ENCODE measurements at places on chromosomes 12 and 14.

- no peak for DNase-seq
Measured at GRCh38 chr14:49966971-49967630, 74.2 kb downstream of the ARF6 start.

- no peak for DNase-seq
Measured at GRCh38 chr12:116411977-116412376, 134.5 kb upstream of the MED13L start.

DNA sequence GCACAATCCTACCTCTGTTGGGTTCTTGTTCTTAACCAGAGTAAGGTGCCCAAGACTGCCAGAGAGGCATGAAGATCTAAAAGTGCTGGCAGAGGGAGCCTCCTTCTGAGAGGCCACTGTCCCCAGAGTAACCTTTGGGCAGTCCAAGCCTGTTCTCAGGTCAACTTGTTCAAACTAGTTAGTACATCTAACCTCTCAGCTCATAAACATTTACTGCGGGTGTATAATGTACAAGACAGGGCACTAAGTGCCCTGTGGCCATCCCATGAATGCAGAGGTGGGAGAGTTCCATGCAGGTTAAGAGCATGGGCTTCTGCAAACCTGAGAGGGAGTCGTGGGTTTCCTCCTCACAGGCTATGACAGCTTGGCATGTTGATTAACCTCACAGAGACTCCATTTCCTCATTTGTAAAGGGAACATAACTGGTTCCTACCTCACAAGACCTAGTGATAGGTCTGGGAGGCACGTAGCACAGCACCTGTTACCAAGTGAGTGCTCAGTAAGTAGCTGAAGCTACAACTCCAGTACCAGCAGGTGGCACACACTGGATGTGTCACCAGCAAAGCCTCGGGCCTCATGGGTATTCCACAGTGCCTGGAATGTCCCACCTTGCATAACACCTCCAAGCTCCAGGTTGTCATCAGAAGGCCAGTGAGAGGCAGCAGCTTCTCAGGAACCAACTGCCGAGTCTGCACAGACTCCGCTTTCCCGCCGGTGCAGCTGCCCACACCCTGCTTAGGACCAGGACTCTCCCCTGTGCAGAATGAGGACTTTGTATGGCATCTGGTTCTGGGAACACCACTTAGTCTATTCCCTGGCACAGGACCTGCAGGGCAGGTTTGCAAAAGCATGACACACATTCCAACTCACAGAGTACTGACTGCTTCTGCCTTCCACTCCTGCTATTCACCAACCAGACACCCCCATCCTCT, 4.4 kb downstream of the VDR start:
- DNase-seq, result no peak

DNA sequence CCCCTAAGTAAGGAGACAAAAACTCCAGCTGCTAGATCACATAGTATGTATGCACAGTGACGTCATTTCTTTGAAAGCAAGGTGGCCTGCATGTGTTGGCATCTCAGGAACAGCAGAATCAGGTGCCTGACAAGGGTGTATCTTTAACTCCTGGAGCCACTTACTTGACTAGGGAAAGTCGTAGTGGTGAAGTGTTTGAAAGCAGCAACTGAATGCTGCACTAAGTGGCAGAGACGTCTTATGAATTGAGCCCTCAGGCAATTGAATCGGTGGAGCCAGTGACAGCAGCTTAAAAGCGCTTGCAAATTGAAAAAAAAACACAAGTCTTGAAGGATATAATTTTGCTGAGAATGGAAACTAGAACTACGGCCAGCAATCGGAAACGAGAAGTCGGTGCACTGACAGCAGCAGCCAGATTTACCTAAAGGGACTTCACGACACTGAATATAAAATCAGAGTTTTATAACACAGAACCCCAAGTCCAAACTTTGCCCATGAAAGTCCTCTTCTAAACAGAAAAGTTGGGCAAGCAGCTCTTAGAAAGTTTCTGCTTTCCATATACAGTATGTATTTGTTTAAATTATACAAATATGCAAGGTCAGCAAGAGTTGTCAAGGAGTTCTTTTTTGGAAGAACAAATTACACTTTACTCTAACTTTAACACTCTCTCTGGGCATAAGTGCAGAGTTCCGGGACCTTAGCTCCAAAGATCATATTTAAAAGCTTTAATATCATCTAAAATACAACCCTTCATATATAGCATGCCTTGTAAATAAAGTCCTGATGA, 1.1 kb downstream of the IGF1 start:
- DNase-seq, result no peak

DNA sequence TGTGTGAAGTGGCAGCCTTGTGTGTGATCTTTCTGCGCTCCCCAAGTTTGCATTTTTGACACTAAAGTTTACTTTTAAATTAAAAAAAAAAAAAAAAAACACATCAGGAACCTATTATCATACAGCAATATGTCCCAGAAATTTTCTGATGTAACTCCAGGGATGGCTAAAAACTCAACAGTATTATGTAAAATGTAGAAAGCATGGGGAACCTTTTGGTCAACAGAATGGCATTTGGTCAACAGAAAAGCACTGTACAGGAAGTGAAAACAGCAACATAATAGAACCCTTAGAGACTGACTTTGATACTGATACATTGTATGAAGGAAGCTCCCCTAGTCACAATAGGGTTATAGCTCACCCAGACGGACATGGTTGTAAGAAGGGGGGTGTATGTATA, 224.3 kb downstream of the ITPR2 start:
- no peak for DNase-seq

GRCh38 chr14:24483604-24484252, 24.3 kb downstream of the CMA1 start:
- DNase-seq, result no peak
